ENCODE measurements at places on chromosomes 6 and 20. TPM values are rescaled to one million over a fixed set of nuclear protein-coding genes. Genes with fewer than 3 reads are reported as not detected.

The RAB32 gene
- polyA plus RNA-seq: 6.3 TPM

The GRM1 gene
- polyA plus RNA-seq: 0.02 TPM

The WDR27 gene
- 6.3 TPM for polyA plus RNA-seq

The LGSN gene
- polyA plus RNA-seq: not detected

The RPP40 gene
- polyA plus RNA-seq: 6.0 TPM

The EPHA7 gene
- 6.6 TPM for polyA plus RNA-seq

The TAGAP gene
- polyA plus RNA-seq: 0.63 TPM

The SLC32A1 gene
- polyA plus RNA-seq: not detected

The PHACTR3 gene
- 14.5 TPM for polyA plus RNA-seq

The CDH26 gene
- 0.88 TPM for polyA plus RNA-seq

The LPA gene
- not detected for polyA plus RNA-seq

The PTCHD4 gene
- 0.09 TPM for polyA plus RNA-seq

The SLC52A3 gene
- polyA plus RNA-seq: 1.6 TPM

The OXT gene
- not detected for polyA plus RNA-seq

The TNFAIP3 gene
- polyA plus RNA-seq: 6.0 TPM

The C6orf15 gene
- polyA plus RNA-seq: not detected

The LY86 gene
- polyA plus RNA-seq: 1.7 TPM

The KIAA1755 gene
- polyA plus RNA-seq: 5.8 TPM

The KIF13A gene
- polyA plus RNA-seq: 27.2 TPM

The PLCB4 gene
- 9.4 TPM for polyA plus RNA-seq

The PKIB gene
- 0.25 TPM for polyA plus RNA-seq

The SLC22A7 gene
- polyA plus RNA-seq: not detected

The IRAK1BP1 gene
- 3.0 TPM for polyA plus RNA-seq

The SLC4A11 gene
- polyA plus RNA-seq: 0.36 TPM

The FRMD1 gene
- polyA plus RNA-seq: 0.07 TPM

The NFYA gene
- 6.1 TPM for polyA plus RNA-seq

The RAET1L gene
- polyA plus RNA-seq: not detected

Data from right cardiac atrium (tissue), 5 donors.